Left lobe of liver (tissue), 2 donors: ENCODE measurements at places on chromosomes 5 and 9. TPM values are rescaled to one million over a fixed set of nuclear protein-coding genes. Genes with fewer than 3 reads are reported as not detected.

GRCh38 chr5:132486318-132487094 lies 4.1 kb downstream of the IRF1 start:
- peak; percentile 45 for DNase-seq

GRCh38 chr5:82364497-82364896 lies 86.3 kb upstream of the RPS23 start:
- no peak for DNase-seq

DNA sequence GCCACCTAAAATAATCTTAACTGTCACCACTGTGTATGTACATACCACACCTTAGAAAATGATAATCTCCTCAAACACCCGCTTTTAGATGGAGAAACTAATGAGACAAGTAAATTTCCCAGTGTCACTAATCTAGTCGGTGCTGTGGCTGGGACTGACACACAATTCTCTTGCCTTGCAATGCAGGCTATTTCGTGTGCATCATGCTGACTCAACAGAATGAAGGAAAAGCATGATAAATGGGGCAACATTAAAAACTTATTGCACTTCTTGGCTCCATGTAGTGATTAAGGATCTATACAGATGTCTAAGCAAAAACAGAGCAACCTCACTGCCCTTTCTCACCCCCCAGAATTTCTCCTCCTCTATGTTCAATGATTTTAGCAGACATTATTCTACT lies 677.9 kb downstream of the DTWD2 start:
- DNase-seq, result no peak

DNA sequence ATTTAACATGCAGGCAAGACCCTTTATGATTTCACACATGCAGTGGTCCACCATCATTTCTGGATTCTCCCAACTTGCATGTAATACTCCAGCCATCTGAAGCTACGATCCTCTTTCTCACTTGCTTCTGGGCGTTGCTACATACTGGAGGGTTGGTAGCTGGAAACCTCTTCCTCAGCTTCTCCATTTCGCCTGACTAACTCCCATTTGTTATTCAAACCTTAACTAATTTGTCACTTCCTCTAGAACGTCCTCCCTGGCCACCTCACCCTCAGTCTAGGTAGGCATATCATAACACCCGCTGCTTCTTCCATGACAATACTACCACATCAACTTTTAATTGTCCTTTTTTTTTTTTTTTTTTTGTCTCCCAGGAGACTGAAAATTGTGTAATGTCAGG lies 72.6 kb upstream of the EQTN start:
- no peak for DNase-seq

GRCh38 chr5:31221001-31221400 lies 27.5 kb downstream of the CDH6 start:
- no peak for DNase-seq

- DNase-seq, result no peak
Measured at GRCh38 chr9:99237356-99237755, 15.3 kb downstream of the SEC61B start.

The PCDHGA1 gene
- 0.10 TPM for total RNA-seq
